ENCODE measurements at places on chromosomes 2 and 18.

GRCh38 chr2:28432362-28432761, 39.7 kb downstream of the FOSL2 start:
- DNase-seq, result no peak

- DNase-seq, result peak; percentile 47
Measured at GRCh38 chr2:98569197-98569793, 39.0 kb downstream of the COA5 start.

GRCh38 chr2:183232161-183232865, 108.1 kb downstream of the NUP35 start:
- no peak for DNase-seq

DNA sequence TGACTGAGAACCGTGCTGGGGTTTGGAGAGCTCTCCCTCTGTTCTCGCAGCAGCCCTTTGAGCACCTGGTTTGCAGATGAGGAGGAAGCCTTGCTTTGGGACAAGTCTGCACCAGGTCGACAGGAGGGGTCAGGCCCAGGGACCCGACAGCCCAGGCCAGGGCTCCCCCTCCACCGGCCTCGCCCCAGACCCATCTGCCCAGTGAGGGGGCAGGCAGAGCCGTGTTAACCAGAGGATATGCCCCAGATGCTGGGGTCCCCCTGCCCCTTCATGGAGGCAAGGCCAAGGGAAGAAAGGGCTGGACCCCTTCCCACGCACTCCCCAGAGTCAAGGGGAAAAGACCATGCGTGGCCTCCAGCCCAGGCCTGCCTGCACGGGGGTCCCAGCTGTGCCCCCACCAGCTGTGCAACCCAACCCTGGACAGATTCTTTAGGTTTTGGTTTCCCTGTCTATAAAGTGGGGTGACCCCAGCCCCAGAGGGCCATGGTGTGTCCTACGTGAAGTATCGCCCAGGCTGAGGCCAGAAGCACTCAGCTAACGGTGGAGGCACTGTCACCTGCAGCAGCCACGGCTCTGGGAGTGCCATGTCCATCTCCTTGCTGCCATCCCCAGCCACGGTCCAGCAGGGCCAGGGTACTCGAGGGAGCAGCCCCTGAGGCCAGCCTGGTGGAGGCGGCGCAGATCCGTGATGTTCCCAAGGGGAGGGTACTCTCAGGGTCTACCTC, 4.8 kb upstream of the SNED1 start:
- no peak for DNase-seq

- no peak for DNase-seq
Measured at GRCh38 chr2:100886085-100886484, 66.1 kb downstream of the NPAS2 start.

DNA sequence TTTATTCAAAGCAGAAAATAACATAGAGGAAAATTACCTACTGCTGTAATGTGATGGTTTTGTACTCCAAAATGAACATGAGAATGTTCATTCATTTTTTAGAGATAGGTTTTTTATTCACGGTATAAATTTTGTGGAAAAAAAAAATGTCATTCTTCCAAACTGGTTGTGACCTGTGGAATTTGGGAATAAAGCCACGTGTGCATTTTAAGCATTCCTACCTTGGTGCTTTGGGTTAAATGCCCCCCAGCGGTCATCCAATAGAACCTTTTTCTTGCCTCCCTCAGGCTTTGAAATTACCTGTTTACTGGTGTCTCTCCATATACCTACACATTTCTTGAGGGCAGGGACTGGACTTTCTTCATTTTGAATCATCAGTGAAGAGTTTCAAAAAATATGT, 740.7 kb downstream of the DPP10 start:
- no peak for DNase-seq

DNA sequence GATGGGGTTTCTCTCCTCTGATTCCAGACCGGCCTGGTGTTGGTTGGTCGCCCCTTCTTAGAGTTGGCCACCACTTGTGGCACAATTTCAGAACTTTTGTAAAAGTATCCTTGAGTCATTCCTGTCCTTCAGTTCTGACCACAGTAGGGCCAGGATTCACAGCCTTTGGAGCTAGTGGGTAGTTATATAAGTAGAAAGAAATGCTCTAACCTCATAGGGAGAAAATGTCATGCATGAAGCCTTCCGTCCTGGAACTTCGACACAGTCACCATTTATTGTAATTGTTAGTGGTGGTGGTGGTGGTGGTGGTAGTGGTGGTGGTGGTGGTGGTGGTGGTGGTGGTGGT, 65.4 kb downstream of the EPAS1 start:
- no peak for DNase-seq

GRCh38 chr2:186477790-186478189, 8.3 kb upstream of the ZC3H15 start:
- DNase-seq, result no peak

GRCh38 chr2:236743921-236744280, 174.3 kb downstream of the ACKR3 start:
- no peak for DNase-seq

DNA sequence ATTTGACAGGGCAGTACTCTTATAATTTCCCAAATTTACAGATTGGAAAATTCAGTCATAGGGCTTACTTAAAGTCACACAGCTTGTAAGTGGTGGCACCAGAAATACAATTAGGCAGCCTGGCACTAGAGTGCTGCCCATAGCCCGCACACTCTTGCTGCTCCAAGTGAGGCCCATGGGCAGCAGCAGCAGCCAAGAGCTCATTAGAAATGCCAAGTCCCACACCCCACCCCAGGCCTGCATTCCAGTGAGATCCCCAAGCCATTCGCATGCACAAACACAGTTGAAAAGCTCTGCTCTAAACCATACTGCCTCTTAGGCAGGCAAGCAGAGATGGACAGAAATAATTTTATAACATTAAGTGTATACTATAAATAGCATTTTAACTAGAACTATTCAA, 379.3 kb upstream of the PKDCC start:
- DNase-seq, result no peak

DNA sequence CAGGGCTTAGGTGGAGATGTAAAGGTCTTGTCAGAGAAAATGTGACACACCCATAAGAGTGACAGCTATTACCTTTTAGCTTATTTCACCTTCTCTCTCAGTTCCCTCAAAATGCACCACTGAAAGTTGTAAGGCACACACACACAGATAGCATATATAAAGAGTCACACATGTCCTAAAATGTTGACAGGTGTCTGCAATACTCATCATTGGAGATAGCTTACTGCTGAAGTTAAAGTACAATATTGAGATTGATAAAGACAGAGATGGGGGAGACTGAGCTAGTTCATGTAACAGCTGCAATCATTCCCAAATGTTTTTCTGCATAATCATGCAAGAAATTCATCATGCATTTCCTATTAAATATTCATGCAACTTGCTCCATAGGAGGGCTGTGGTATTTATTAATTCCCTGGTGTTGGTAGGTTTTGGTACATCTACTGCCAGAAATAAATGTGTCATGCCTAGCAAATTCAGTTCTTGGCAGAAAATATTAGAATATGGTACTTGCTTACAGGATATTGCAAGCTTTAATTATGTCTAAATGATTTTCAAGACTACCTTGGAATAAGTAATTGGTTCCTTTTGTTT, 118.8 kb upstream of the RBMS1 start:
- DNase-seq, result no peak

GRCh38 chr2:196528486-196529223, 110.9 kb upstream of the CCDC150 start:
- DNase-seq, result no peak

DNA sequence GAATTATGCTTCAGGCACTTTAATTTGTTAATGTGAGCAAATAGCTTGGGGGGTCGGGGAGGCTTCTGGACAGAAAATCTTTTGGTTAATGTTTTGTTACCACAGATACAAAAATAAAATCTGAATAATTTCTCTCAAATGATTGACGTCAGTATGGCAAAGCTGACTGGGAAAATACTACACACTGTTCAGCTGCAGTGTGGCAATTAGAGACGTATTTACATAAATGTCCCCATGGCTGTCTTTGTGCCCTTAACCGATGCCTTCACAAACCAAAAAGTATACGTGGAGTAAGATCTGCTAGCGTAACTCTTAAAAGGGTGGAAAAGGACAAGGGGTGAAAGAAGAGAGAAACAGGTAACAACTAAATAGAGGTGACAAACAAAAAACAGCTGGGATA, 83.4 kb downstream of the ACTR2 start:
- DNase-seq, result no peak

DNA sequence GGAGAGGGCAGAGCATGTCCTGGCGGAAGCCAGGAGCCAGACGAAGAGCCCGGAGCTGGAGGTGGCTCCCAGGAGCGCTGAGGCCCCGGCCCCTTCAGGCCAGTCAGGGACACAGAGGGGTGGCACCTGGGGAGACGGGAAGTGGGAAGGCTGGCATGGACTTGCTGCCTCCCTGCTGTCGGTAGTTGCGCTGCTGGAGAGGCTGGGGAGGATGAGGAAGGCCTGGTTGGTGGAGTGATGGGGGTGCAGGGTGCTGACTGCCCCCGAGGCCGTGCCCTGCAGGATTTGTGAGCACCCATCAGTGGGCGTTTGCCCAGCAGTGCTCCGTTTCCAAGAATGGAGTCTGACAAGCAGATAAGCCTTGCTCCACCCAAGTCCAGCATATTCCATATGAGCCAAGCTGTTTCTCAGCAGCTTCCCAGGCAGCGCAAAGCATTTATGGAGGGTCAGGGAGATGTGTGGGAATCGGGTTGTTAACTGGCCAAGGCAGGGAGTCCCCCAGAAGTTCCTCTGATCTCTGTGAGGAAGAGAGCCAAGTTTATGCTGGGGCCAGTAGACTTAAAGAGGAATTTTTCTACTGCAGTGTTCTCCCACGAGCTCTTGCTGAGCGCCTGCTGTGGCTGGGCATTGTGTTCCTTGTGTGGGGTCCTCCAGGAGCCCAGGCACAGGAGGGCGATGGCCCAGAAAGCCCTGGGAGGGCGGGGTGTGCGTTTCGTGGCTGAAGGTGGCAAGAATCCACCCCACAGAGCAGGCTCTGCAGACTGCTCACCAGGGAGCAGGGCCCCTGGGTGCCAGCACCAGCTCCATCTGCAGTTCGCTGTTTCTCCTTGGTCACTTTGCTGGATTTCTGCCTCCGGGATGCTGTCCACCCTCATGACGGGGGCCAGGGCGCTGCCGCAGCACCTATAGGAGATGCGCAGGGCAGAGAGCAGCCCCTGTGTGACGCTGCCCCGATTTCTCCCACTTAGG, 250.2 kb downstream of the ALPK2 start:
- no peak for DNase-seq

- DNase-seq, result no peak
Measured at GRCh38 chr2:21038403-21039073, 5.3 kb downstream of the APOB start.

GRCh38 chr2:43132683-43133301, 93.6 kb downstream of the ZFP36L2 start:
- peak; percentile 62 for DNase-seq
